ENCODE measurements at places on chromosomes 4 and X.

- no peak for DNase-seq
These were observed 888.0 kb downstream of the PCDH18 start for GRCh38 chr4:136644279-136644678.

GRCh38 chr4:103032574-103032973, 13.1 kb upstream of the SLC9B1 start:
- no peak for DNase-seq

DNA sequence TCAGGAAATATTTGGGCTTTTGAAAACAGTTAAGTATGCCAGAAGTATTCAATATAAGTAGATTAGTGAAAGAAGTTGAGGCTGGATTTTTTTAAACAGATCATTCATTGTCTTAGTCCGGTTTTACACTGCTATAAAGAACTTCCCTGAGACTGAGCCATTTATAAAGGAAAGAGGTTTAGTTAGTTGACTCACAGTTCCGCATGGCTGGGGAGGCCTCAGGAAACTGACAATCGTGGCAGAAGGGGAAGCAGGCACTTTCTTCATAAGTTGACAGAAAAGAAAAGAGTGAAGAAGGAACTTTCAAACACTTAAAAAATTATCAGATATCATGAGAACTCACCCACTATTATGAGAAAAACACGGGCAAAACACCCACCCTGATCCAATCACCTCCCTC, 31.1 kb upstream of the CYLC1 start:
- no peak for DNase-seq

- no peak for DNase-seq
These were observed 3.2 kb downstream of the SEL1L3 start for GRCh38 chr4:25859429-25860148.
